ENCODE measurements at places on chromosomes 12 and 14.

DNA sequence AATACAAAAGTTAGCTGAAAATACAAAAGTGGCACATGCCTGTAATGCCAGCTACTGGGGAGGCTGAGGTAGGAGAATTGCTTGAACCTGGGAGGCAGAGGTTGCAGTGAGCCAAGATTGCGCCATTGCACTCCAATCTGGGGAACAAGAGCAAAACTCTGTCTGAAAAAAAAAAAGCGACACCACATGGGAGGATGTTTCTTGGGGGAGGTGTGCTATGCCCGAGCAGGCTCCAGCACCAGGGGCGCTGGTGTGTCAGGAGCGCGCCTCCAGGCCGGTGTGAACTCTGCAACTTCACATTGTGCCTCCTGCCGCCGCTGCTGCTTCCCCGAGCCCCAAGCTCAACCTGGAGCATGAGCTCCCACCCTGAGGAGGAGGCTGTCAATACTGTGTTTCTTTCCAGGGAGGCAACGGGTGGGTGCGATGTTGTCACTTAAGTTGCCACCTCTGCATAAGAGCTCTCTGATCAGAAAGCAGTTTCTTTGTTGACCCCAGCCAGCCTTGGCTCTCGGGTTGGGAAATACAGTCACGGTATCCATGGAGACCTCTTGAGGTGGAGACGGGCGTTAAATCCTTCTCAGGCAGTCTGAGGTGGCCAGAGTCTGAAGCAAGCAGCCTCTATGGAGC is 18.9 kb downstream of the DEGS2 start:
- no peak for DNase-seq

DNA sequence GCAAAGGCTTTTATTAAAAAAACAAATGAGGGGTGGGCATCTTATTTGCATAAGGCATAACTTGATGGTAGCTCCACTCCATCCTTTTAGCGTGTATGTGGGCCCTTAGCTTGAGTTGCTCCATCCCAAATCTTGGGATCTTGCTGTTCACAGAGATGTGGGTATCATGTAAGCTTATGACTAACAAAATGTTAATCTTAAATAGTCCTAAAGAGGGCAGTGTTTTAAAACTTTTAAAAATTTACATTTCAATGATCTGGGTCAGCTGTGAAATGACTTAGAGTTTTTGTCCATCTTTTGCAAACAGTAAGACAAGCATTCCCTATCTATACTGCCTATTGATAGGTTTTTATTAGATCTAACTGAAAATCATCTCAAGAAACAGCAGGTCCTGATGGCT is 86.0 kb downstream of the SLCO1A2 start:
- no peak for DNase-seq

DNA sequence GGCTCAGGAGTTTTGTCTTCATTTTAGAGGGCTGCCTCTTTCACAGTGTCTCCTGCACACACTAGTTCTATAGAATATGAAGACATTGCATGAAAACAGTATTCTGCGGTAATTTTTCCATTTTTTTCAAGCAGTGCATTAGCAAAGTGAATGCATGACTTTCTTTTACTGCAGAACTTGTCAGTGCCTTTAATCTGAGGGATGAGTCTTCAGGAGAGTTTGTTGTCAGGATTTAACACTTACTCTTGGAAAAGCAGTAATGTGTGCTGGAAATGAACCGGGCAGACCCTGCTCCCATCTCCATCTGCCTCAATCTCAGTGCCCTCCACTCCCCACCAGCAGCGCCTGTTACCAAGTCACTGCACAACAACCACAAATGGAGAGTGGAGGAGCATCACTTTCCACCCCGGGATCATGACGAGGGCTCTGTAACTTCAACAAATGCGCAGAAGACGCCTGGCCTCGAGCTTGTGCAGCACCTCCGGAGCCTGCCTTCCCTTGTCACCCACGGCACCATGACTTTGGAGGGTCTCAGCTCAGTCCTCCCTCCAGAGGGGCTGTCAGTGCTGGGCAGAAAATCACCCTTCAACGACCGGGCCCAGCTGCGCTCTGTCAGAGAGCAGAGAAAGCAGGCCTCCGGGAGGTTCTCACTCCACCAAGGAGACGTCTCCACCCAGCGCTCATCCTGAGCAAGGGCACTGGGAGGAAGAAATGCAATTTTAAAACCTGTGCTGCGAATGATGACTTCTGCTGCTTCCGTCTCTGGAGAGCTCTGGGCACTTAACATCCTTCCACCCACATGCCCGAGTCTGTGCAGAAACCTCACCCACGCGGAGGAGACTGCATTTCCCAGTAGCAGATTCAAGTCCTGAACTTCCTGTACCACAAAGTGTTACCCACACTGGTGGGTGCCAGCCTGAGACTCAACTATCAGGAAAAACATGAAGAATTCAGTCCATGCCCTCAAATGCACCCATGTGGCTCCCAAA is 255.7 kb downstream of the ADGRD1 start:
- no peak for DNase-seq

DNA sequence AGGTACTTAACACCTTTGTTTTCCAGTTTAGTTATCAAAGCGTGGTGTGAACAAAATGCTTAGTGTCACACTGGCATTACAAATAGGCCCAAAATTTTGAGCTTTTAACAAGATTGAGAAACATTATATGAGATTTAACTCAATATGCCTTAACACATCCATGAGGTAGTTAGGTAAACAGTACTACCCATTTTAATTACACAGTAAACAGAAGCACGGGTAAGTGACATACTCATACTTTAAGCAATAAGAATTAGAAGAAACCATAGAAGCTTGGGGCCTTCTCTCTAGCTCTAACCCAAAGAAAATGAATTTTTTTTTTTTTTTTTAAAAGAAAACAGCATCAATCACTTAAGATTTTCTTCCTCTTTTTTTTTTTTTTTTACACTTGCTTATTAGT is 15.5 kb upstream of the PHLDA1 start:
- no peak for DNase-seq

GRCh38 chr12:111024205-111024801 is 103.9 kb upstream of the MYL2 start:
- DNase-seq, result no peak

GRCh38 chr12:49683599-49684309 is 23.5 kb downstream of the FMNL3 start:
- no peak for DNase-seq

DNA sequence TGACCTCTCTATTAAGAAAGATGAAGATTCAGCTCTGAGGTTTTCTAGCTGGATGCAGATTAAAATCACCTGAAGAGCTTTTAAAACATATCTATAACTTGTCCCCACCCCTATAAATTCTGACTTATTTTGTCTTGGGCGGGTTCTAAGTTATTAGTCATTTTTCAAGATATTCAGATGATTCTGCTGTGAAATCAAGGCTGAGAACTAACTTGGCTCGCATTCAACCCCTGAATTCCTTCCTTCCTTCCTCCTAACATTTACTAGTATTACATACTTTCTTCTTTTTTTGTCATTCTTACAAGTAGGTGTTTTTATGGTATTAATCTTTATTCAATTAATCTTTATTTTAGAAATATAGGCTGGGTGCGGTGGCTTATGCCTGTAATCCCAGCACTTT is 55.4 kb downstream of the SSPN start:
- no peak for DNase-seq

DNA sequence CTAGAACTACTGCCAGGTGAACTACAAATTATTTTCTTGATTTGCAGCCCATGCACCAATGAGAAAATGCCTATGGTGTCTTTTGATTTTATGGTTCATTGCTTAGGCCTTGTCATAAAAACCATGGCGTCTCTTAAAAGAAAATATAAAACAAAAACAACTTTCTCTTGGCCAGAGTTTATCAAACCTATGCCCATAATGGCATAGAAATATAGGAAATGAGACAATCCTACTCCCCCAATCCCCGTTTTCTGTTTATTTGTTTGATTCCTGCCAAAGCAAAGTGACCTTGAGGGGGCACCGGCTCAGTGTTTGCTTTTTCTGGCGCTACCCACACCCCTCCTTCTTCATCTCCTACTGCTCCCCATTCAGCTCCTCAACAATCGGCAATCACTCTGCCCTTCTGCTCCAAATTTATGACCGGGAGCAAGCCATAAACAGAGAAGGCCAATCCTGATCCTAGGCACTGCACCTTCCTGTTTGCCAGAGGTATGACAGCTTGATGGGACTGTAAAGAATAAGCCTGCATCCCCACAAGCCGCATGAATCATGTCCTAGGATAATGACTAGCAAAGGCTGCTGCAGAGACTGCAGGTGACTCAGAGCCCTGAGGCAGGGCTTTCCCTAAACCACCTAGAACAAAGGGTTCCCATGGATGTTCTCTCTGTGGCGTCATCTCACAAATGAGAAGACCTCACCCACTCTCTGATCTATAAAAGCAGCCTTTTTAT is 874.9 kb downstream of the NRXN3 start:
- DNase-seq, result no peak

GRCh38 chr12:29329411-29329810 is 51.6 kb downstream of the ERGIC2 start:
- no peak for DNase-seq

DNA sequence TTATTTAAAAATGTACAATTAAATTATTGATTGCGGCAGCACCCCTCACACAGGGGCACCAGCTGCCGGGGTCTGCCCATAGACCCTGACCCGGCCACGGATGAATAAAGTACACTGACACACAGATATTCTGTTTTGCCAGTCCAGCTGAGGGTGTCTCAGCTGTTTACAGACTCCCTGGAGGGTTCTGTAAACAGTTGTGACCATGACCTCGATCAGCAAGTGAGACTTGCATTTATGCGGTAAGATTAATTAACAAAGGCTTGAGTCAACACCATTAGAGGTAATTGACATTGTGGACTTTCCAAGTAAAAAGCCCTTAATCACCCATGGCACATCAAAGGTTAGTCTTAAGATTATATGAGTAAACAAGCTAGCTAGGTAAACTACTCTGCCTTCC is 94.3 kb downstream of the FUT8 start:
- DNase-seq, result no peak

GRCh38 chr12:75568393-75568792 is 57.0 kb upstream of the KRR1 start:
- DNase-seq, result no peak

DNA sequence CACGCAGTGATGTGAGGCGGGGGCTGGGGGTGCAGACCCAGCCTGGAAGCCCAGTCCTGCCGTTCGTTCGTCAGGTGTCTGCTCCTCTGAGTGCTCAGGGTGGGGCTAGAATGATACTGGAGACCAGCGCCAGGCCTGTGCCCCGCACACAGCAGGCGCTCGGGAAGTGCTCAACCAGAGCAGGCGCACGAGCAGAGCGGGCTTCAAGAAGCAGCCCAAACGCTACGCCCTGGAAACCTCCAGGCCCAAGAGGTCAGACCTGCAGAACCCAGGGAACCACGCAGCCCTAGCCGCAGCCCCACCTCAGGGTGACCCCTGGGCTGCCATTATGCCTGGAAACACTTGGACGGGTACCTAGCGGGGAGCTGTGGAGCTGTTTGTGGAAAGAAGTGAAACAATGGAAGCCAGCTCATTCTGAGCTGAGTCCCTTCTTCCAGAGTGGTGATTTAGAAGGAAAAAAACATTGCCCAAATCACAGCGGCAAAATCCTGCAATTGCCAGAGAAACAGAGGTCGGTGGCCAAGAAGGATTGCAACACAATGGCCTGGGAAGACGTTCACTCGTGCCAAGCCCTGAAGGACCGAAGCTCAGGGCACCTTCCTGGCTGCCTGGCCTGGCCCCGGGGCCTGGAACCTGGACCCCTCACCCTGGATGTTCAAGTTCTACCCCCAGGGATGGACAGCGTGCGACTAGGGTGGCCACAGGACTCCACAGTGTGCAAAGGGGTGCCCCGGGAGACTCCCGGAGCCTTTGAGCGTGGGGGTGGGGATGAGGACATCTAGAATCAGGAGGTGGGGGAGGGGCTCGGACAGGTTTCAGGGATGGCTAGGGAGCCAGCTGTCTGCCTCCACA is 40.4 kb upstream of the DIO3 start:
- DNase-seq, result no peak

- DNase-seq, result no peak
Observed at GRCh38 chr14:41087056-41087455, 519.6 kb upstream of the LRFN5 start.

DNA sequence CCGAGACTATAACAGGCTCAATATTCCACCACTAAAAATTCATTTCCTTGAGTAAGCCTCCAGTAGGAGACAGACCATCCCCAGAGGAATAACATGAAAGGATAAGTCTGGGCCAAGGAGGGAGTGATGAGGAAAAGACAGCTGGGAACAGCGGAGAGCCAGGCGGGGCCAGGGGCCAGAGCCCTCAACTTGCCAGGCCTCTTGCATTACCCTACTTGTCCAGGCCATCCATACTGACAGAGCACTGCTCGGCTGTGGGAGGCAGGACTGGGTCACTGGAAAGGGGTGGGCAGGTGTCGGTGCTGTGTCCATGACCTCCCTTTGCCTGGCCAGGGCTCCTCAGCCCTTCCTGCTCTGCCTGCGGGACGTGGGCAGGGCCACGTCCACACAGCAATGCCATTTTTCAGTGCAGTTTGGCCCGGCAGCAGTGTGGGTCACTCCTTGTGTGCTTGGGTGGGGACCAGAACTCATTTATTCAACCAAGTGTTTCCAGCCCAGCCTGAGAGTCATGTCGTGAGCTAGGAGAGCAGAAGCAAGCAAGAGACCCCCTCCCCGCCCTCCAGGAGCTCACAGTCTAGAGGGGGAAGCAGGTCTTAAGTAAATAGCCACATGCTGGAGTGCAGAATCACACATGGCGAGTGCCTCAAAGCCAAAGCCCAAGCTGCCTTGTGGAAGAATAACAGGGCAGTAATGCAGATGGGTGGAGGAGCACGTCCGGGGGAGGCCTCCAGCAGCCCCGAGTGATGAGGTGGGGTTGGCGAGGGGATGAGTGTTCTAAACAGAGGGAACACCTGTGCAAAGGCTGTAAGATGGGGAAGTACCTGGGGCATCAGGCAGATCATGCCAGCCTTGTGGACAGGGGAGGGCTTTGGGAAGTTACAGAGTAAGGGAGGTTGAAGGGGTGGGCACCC is 8.9 kb upstream of the FAIM2 start:
- no peak for DNase-seq

- no peak for DNase-seq
Observed at GRCh38 chr14:55458800-55459515, 18.5 kb upstream of the TBPL2 start.

DNA sequence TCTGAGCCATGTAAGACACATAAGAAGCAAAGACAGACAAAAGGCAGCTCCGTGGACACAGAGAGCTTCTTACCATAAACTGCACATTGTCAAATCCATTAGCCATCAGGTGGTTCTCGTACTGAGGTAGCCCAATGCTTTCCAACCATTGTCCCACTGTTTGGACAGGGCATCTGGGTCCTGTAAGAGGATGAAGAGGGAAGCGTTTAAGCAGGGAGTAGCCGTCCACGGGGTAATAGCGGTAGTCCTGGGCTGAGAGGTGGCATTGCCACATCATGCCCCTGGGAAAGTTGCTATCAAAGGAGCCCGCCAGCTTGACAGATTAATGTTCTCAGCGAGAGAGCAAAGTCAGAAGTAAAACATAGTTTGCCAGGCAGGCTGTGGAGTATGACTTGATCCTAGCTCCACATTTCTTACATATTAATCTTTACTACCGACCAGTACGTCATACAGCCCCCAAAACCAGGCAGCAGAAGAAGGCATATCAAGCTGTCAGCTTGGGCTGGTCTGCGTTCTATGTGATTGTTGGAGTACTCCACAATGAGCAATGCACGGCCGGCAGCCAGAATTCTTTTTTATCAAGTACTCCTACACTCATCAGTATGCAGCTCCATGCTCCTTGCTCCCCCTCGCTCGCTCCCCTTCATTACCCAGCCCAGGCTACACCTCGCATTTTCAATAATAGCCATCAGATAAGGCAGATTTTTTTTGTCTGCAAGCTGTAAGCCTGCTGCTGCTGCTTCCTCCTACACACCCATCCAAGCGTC is 493.2 kb upstream of the GARIN6 start:
- no peak for DNase-seq

GRCh38 chr14:33150666-33151428 is 212.2 kb downstream of the NPAS3 start:
- no peak for DNase-seq
